Cerebellar nuclear complex (tissue), 1 donor: ENCODE measurements at places on chromosomes 7 and 10.

DNA sequence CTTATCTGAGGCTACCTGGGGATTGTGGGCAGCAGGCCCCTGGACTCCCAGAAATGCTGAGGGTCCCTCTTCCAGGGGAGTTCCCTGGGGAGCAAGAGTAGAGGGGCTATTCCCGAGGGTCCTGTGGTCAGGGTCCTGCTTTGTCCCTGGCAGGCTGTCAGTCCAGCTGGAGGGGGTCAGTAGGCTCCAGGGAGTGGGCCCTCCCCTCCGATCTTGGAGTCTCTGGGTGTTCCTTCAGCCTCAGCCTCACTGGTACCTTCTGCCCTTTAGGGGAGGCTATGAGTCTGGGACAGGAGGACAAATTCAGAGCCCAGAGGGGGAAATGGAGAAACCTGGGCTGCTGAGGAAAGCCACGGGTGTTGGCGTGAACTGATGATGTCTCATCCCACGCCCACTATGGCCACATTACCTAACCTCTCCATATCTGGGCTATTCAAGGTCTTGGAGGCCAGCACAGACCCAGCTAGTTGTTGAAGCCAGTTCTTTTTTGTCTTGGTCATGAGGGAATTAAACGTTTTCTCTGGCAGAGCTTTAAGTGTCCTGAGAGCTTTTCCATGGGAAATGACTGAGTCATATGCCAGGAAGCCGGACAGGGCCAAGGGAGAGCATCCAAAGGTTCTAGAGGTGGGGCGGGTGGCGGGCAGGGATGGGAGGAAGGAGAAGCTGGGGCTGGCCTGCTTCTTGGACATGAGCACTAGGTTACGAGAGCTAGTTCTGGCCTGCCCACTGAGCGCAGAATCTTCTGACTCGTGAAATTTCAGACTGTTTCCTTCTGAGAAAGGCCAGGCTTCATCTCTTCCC is 6.2 kb downstream of the CALHM2 start:
- no peak for DNase-seq

DNA sequence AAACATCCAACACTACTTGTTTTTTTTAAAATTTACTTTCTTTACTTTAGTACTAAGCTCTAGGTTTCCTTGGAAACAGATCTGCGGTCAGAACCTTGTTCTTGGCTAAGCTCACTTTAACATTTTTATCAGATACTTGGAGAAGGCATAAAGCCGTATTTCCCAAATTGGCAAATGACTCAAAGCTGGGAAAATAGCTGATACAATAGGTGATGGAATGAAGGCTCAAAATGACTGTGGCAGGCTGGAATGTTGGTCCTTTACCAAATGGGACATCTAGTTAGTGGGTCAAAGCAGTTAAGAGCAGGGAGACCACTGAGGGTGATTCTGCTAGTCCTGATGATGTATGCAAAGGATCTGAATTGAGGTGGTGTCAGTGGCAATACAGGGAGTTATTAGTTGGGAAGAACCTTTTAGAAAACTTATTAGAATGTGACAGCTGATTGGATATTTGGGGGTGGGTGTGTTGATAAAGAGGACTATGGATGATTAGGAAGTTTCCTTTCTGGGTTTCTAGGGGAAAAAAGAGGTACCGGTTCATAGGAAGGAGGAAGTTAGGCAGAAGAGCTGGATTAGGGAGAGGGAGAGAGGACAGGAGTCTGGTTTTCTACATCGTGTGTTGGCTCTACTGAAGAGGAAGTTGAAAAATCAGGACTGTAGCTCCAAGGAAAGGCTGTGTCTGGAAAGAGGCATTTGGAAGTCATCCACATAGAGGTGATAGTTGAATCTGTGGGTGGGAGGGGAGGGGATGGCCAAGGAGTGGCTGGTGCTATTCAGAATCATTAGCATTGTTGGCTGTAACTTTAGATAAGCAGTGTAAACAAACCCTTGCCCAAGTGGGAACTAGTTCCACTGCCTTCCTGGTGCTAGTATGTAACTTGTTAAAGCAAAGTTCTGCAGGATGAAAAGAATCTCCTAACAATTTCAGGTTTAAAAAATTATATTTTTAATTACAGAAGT is 13.1 kb downstream of the PLCE1 start:
- no peak for DNase-seq

GRCh38 chr7:151387161-151388006 is 22.5 kb downstream of the WDR86 start:
- DNase-seq, result no peak

GRCh38 chr7:131653418-131654248 is 97.2 kb upstream of the PODXL start:
- DNase-seq, result no peak

GRCh38 chr10:113023017-113023416 is 73.0 kb downstream of the TCF7L2 start:
- no peak for DNase-seq

DNA sequence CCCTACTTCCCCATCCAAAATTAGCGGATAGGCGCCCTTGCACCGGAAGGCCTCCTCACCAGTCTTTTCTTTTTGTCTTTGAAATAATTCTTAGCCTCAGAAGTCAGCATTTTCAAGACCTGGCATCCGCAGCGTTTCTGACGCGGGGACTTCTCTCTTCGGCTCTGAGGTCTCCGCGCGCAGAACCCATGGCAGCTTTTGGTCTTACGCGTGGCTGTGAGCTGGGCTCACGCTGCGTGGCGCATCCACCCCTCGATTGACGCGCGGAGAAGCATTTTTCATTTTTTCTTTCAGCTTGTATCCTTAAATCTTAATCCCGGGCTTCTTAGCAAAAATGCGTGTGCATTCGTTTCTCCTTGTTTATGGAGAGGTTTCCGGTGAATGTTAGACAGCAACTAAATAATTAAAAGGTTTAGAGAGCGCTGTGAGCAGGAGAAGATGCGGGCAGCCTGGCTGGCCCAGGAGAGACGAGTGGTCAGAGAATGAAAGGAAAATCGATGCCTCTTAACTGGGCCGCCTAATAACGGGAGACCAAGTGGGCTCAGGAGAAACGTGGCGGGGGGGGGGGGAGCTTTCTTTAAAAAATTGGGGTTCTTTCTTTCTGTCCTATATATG is 2.0 kb upstream of the GATA3 start:
- DNase-seq, result no peak

DNA sequence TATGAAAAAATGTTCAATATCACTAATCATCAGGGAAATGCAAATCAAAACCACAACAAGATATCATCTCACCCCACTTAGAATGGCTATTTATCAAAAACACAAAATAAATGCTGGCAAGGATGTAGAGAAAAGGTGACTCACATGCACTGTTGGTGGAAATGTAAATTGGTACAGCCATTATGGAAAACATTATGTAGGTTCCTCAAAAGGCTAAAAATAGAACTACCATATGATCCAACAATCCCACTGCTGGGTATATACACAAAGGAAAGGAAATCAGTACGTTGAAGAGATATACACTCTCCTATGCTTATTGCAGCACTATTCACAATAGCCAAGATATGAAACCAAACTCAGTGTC is 50.2 kb downstream of the CDK1 start:
- no peak for DNase-seq

DNA sequence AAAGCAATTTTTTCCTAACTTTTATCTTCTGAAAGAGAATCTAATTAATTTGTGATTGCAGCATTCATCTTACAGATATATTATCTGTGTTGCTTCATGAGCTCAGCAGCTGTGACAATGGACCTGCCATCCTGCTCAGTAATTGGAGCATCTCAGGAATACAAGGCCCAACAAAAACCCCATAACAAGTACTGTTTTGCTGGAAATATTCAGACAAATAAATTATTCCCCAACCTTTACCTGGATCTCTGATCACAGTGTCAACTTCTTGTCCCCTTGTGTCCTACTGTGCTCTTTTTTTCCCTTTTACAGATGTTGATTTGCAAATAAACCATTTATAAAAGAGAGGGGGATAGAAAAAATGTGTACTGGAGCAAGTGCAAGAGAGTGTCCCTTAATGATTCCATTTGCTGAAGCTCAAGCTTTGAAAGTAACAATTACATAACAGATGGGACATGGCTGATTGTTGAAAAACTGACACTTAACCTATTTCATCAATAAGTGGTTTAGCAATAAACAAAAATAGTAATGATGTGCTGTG is 1063.4 kb upstream of the GHITM start:
- no peak for DNase-seq

- no peak for DNase-seq
Observed at GRCh38 chr10:79582096-79582495, 21.9 kb upstream of the SFTPA2 start.

GRCh38 chr7:136045992-136046391 is 68.8 kb upstream of the MTPN start:
- DNase-seq, result no peak

GRCh38 chr7:83452256-83452655 is 196.7 kb downstream of the SEMA3E start:
- DNase-seq, result no peak

- no peak for DNase-seq
Observed at GRCh38 chr7:132656846-132657776, 80.8 kb upstream of the PLXNA4 start.

DNA sequence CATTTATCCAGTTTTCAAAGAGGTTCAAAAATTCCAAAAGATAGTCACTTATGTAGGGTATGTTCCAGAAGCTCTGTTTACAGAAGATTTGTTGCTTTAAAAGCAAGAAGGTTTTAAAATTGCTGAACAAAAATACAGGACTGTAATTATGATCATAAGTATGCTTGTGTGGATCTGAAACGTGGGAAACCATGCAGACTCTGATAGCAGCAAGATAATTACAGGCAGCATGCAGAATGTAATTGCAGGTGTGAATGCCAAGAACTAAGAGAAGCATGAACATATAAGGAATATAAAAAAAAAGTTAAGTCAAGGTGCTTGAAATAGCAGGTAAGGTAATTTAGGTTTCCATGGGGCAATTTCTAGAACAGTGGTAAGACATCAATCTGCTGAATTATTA is 405.7 kb downstream of the ARL4A start:
- no peak for DNase-seq

DNA sequence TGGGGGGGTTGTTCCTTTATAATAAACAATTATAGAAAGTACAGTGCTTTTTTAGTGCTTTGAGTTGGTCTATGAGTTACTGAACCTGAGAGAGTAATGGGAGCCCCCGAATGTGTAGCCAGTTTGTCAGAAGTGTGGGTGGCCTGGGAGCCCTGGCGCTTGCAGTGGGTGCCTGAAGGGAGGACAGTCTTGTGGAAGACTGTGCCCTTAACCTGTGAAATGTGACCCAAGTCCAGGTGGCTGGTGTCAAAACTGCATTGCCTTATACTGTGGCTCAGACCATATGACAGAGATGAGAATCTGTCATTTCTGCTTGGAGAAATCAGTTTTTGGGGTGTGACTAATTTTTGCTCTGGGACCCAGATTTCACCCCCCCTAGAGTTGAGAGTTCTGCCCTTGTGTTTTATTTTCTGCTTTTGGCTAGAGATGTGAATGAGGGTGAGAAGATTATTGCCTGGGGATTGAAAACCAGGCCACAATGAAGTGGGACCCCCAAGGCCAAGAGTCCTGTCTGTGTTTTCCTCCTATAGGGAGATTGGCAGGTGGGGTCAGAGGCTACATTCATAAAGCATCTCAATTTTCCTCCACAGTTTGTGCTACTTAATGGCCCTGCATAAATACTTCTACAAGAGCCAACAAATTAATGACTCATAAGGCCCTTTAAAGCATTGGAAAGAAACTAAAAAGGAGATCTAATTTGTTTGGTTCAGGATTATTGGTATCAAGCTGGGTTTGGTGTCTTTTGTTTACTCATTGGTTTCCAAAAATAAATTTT is 24.1 kb upstream of the CARD11 start:
- no peak for DNase-seq

- no peak for DNase-seq
Observed at GRCh38 chr10:73218431-73219191, 28.4 kb downstream of the DNAJC9 start.

GRCh38 chr7:128425850-128426249 is 16.1 kb upstream of the IMPDH1 start:
- DNase-seq, result no peak

GRCh38 chr7:79529214-79529880 is 75.9 kb upstream of the MAGI2 start:
- DNase-seq, result no peak

DNA sequence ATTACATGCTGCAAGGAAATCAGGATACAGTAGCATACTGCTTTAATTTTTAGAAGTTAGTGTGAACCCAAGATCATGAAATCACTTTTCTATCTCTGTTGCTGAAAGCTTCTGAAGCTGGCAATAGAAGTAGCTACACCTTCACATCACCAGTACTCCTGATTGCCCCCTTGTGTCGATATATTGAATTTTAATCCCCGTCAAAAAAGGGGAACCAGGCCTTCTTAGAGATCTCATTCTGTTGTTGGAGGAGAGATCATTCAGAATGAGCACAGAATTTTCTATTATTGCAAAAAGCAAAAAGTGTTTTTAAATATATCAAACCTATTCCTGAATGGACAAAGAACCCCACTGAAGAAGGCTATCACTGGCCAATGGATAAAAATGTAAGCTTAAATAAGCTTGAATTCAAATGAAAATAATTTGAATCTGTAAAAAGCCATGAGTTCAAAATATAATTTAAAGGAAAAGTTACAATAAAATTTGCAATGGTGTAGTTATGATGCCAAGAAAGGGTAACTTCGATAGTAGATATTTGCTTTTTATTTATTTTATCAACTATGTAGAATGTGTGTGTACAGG is 39.7 kb upstream of the TEX47 start:
- no peak for DNase-seq

DNA sequence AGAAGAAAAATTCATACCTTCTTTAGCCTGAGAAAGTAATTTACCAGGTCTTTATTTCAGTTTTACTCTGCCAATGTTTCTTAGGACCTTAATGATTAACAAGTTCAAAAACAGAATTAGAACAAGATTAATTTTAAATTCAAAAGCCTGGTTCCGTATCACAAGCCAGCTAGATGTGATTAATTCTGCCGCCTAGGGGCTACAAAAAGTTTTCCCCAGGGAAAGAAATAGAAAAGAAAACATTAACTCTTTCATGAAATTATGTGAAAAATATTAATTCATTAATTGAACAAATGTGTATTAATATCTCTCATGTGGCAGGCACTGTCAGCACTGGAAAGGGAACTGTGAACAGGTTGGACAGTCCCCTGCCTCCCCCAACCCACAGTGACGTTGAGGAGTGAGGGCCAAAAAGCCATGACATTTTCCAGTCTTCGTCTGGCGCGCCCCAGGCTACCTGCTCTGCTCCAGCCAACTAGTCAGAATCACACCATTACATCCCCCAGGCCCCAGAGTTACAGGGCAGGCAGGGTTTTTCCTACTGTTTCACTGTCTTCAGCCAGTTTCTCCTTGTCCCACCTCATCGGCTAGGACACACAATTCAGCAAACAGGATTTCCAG is 20.1 kb downstream of the TMEM176A start:
- DNase-seq, result no peak

- no peak for DNase-seq
Observed at GRCh38 chr10:120012131-120012400, 119.5 kb downstream of the SEC23IP start.

GRCh38 chr10:73862011-73862410 is 12.3 kb downstream of the CAMK2G start:
- DNase-seq, result no peak

DNA sequence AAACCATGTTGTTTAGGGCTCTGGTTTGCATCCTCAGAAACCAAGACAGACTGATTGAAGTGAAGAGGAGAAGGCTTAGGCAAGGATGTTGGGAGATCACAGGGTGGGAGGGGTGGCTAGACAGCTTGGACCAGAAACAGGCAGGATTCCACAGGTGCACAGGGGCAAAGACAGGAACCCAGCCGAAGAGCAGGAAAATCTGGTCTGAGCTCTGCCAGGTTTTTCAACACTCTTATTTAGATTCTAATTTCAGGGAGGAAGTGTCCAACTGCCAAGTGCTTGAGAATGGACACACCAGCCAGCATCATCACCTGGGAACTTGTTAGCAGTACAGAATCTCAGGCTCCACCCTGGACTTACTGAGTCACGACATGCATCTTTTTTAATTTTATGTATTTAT is 93.8 kb downstream of the MARCHF5 start:
- no peak for DNase-seq

- no peak for DNase-seq
Observed at GRCh38 chr10:124116771-124117510, 23.5 kb upstream of the CHST15 start.
